ENCODE measurements at places on chromosomes 6 and 20. TPM values are rescaled to one million over a fixed set of nuclear protein-coding genes. Genes with fewer than 3 reads are reported as not detected.

Gene TM9SF4
- total RNA-seq, result 87.9 TPM

GRCh38 chr20:62786157-62786556 lies 10.1 kb upstream of the MRGBP start:
- no peaks in the 10 kb centered on the region for H3K36me3 ChIP-seq
- DNase-seq, result no peak
- H3K4me3 ChIP-seq, result no peak overlapping the region
- peaks cover 1% of the 10 kb centered on the region for H3K4me1 ChIP-seq
- H3K27me3 ChIP-seq, result peaks cover 2% of the 10 kb centered on the region

DNA sequence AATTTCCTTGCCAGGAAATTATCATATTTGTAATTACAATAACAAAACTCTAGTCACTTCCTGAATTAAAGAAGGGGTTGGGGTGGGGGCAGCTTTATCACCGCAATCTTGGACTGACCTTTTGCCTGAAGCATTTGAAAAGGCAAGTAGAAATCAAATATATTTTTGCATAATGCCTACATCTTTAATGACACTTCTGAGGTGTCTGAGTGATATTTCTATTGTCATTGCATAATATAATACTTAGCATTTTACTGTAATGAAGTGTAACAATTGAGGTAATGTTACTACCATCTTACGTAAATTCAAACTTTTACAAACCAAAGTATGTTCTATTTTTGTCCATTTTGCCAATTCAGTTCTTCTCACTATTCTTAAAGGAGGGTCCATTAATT lies 65.2 kb downstream of the SYNE1 start:
- no peaks in the 10 kb centered on the region for H3K36me3 ChIP-seq
- peaks cover 12% of the 10 kb centered on the region for H3K27me3 ChIP-seq
- H3K27ac ChIP-seq, result no peak overlapping the region

Gene TFAP2D
- total RNA-seq, result not detected

DNA sequence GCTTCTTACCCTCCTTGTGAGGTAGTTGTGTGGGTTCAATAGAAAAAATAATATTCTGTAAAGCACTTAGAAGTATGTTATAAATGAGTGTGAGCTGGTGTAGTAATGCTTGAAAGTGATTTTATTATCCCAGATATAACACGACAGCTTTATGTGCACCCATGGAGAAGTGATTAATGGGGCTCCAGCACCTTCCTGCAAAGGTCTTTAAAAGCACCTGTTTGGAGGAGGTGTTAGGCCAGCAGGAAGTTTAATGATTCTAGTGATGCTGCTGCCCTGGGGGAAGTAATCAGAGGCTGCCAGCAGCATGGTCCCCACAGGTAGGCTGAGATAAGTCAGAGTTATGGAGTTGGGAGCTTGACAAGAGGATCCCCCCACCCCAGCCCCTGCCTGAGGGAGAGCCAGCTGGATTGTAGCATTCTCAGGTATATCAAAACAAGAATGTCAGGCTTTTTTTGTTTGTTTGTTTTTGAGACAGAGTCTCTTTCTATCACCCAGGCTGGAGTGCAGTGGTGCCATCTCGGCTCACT lies 166.3 kb downstream of the PHACTR1 start:
- no peak for DNase-seq
- H3K27me3 ChIP-seq, result peaks cover 16% of the 10 kb centered on the region
- no peaks in the 10 kb centered on the region for H3K36me3 ChIP-seq
- no peak overlapping the region for H3K4me3 ChIP-seq
